ENCODE measurements at places on chromosomes 2 and 18. TPM values are rescaled to one million over a fixed set of nuclear protein-coding genes. Genes with fewer than 3 reads are reported as not detected.

DNA sequence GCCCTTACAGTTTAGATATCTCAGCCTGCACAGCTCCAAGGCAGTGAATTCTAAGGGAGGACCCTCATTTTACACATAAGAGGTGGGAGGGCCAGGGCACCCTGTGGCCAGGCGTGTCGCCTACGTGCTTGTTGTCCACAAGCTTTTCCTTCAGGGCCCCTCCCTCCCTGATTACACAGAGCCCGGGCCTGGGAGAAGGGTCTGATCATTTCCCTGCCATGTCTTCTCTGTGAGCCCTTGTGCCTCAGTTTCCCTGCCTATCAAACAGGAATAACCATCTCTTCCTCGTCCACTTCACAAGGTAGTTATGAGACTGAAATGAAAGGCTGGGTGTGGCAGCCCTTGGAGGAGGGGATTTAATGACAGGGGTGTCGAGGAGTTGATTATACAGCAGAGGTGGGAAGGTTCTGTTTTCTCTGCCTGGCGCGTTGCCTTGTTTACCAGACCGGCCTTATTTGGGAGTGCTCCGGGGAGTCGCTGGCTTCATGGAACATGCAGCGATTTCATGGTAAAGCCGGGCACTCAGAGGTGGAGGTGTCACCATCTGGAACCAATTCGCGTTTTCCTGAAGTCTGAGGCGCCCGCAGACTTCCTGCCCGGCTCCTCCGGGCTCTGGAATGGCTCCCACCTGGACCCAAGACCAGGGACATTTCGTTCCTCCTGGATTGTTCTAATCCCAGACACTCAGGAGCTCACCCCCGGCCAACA, 208.9 kb downstream of the KLHL29 start:
- no peaks in the 10 kb centered on the region for H3K27me3 ChIP-seq
- H3K36me3 ChIP-seq: no peaks in the 10 kb centered on the region
- DNase-seq: no peak
- H3K4me1 ChIP-seq: no peaks in the 10 kb centered on the region
- H3K4me3 ChIP-seq: no peak overlapping the region

- peaks cover 8% of the 10 kb centered on the region for H3K4me1 ChIP-seq
- H3K27me3 ChIP-seq: peaks cover 4% of the 10 kb centered on the region
- H3K4me3 ChIP-seq: no peak overlapping the region
- H3K36me3 ChIP-seq: no peaks in the 10 kb centered on the region
- peak overlapping the region; percentile 5 for H3K27ac ChIP-seq
These were observed 635.1 kb upstream of the SLC39A10 start for GRCh38 chr2:195021711-195022507.

GRCh38 chr2:19866771-19867170, 35.0 kb downstream of the TTC32 start:
- peaks cover 1% of the 10 kb centered on the region for H3K27me3 ChIP-seq
- H3K36me3 ChIP-seq: no peaks in the 10 kb centered on the region
- H3K4me3 ChIP-seq: no peak overlapping the region
- DNase-seq: no peak
- H3K4me1 ChIP-seq: peaks cover 21% of the 10 kb centered on the region
- no peak overlapping the region for H3K27ac ChIP-seq

DNA sequence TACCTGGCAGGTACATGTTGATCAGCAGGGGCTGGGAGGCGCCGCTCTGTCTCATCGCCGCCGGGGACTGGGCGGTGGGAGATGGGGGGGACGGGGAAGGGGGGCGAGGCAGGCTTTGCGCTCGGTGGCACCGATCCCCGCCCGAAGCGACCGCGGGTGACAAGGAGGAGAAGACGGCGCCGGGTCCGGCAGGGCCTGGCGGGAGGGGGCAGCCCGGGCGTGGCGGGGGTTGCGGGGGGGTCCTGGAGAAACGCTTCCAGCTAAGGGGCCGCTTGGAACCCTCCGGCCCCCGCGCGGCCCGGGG, at the start of gene FEV:
Gene FEV (minus strand): TSS at position 164 of the 304 bp plus-strand sequence. CDS start 109 bp downstream, at position 55.
- no peak for DNase-seq
- no peak within 1 kb of the TSS for H3K27ac ChIP-seq
- peak within 1 kb of the TSS; percentile 16 for H3K4me3 ChIP-seq

GRCh38 chr2:225608136-225608535, 208.6 kb downstream of the NYAP2 start:
- no peaks in the 10 kb centered on the region for H3K4me1 ChIP-seq
- H3K4me3 ChIP-seq: no peak overlapping the region
- DNase-seq: no peak
- H3K27ac ChIP-seq: no peak overlapping the region
- no peaks in the 10 kb centered on the region for H3K36me3 ChIP-seq
- H3K27me3 ChIP-seq: peaks cover 1% of the 10 kb centered on the region

DNA sequence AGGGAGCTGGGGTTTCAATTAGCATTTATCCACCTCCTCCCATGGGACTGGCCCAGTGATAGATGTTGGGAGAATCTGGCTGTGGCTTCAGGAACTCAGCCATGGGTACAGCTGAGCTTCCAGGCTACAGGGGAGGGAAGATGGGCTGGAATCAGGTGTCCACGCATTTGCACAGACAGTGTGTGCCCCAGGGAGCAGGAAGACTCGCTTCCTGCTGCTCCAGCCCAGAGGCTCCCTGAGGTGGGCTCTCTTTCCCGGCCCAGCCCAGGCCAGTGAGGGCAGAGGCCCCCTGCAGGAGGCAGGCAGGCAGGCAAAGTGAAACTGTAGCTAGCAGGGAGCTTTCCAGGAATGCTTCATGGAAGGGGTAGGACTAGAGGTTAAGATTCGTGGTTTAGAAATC, 28.7 kb downstream of the DYSF start:
- H3K4me1 ChIP-seq: no peaks in the 10 kb centered on the region
- peaks cover 1% of the 10 kb centered on the region for H3K27me3 ChIP-seq
- H3K27ac ChIP-seq: no peak overlapping the region

DNA sequence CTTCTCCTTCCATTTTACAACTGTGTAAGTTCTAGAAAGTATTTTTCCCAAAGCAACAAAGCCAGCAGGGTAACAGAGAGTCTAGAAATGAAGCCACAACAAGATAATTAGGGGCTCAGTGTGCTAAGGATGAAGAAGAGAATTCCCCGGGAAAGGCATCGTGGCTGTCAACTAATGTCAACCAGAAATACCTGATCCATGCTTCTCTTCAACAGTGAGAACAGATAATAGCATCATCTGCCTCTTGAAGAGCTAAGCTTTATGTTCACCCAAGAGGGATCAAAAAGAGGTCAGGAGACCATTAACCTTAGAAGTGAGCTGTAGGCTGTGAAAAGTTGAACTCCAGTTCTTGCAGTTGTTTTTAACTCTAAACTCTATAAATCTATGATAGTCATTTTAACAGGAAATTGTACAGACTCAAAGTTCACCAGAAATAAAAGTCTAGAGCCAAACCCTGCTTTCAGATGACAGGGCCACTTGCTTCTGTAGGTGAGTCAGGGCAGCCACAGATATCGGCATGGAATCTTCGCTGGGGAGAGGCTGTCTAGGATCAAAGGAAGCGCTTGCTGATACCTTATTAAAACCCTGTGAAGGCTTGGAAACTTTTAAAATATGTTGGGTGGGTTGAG, 540.7 kb upstream of the ID2 start:
- no peak overlapping the region for H3K4me3 ChIP-seq
- DNase-seq: no peak
- H3K36me3 ChIP-seq: no peaks in the 10 kb centered on the region
- peaks cover 10% of the 10 kb centered on the region for H3K4me1 ChIP-seq
- no peak overlapping the region for H3K27ac ChIP-seq
- no peaks in the 10 kb centered on the region for H3K27me3 ChIP-seq

DNA sequence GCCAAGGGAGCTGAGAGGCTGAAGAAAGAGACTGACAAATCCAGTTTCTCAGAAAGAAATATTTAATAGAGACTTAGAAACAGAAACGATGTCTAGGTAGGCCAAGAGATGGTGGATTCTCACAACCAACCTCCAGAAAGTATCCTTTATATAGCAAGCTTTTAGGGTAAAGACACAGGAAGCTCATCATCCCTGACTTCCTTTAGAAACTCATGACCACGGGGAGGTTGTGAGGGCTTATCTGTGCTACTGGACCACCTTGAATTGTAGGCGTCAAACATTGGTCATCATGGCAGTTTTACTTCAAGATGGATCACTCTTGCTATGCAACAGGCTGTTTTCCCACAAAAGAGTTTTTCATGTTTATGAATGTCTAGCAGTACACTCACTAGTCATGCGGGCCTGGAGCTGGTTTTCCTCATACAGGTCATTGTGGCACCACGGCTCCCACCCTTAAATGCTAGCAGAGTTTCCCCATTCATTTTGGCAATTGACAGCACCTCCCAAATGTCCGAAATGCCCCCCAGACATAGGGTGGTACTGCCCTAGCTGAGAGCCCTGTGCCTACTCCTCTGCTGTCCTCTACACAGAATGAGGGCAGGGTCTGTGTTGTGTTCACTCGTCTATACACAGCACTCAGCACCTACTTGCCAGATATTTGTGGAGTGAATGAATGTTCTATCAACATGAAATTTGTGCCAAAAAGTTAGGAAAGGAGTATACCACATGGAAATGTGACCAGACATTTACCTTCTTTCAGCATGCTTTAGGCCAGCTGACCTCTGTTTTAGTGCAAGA, 89.0 kb downstream of the TMEM247 start:
- H3K27ac ChIP-seq: no peak overlapping the region
- no peak for DNase-seq
- no peak overlapping the region for H3K4me3 ChIP-seq
- H3K27me3 ChIP-seq: no peaks in the 10 kb centered on the region
- no peaks in the 10 kb centered on the region for H3K4me1 ChIP-seq

GRCh38 chr18:53531896-53532295, 692.6 kb downstream of the MBD2 start:
- H3K27ac ChIP-seq: no peak overlapping the region
- H3K4me3 ChIP-seq: no peak overlapping the region
- no peaks in the 10 kb centered on the region for H3K4me1 ChIP-seq
- no peaks in the 10 kb centered on the region for H3K36me3 ChIP-seq
- H3K27me3 ChIP-seq: no peaks in the 10 kb centered on the region
- DNase-seq: no peak

- no peaks in the 10 kb centered on the region for H3K4me1 ChIP-seq
- no peak for DNase-seq
- H3K27ac ChIP-seq: no peak overlapping the region
- peaks cover 6% of the 10 kb centered on the region for H3K36me3 ChIP-seq
These were observed 43.4 kb downstream of the FAM98A start for GRCh38 chr2:33555681-33556080.

DNA sequence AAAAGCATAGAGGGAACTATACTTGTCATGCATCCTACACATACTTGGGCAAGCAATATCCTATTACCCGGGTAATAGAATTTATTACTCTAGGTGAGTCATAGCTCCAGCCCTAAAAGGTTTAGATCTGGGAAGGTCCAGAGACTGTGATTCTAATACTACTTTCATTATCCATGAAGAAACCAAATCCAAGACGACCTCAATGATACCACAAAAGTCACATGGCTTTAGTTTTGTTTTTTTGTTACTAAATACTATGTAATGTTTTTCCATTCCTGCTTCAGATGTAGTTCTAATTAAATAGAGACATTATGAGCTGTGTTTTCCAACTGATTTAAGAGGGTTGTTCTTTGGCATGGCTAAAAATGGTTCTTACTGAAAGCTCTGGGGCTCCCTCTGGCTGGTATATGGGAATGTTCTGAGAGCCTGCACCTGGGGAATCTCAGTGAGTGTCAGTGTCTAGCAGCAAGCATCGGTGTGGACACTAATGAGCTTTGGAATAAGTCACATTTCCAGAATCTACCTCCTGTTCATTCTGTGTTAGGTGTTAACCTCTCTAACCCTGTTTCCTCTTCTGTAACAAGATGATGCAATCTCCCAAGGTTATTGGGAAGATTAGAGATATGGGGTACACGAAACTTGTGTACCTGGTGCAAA, 20.5 kb upstream of the IL1RL2 start:
- H3K4me3 ChIP-seq: no peak overlapping the region
- H3K36me3 ChIP-seq: peaks cover 24% of the 10 kb centered on the region
- no peak overlapping the region for H3K27ac ChIP-seq
- H3K4me1 ChIP-seq: peaks cover 5% of the 10 kb centered on the region
- H3K27me3 ChIP-seq: no peaks in the 10 kb centered on the region
- DNase-seq: no peak

DNA sequence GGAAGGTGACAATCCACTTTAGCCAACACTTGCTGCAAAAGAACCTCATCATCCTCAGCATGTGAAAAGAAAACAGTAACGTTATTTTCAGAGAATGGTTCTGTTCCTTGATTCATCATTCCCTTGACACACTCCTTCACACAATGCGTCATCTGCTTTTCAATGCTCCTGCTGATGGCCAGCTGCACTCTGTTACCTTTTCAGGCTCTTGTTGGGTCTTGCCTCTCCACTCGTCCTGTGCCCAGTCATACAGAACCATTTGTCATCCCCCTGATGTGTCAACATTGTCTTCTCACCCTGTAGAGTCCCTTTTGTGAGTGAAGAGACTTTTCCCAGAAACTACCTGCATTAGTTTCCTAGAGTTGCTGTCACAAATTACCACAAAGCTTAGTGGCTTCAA, 12.2 kb upstream of the DTNA start:
- H3K27me3 ChIP-seq: no peaks in the 10 kb centered on the region
- no peak overlapping the region for H3K27ac ChIP-seq
- H3K36me3 ChIP-seq: no peaks in the 10 kb centered on the region

GRCh38 chr2:159614534-159615366, 1.6 kb downstream of the BAZ2B start:
- no peak overlapping the region for H3K27ac ChIP-seq
- peak overlapping the region; percentile 82 for H3K4me3 ChIP-seq

- H3K27me3 ChIP-seq: peaks cover 13% of the 10 kb centered on the region
- H3K27ac ChIP-seq: no peak overlapping the region
- peaks cover 4% of the 10 kb centered on the region for H3K4me1 ChIP-seq
- H3K36me3 ChIP-seq: no peaks in the 10 kb centered on the region
- no peak for DNase-seq
These were observed 1.3 kb upstream of the FIGN start for GRCh38 chr2:163737190-163737439.

DNA sequence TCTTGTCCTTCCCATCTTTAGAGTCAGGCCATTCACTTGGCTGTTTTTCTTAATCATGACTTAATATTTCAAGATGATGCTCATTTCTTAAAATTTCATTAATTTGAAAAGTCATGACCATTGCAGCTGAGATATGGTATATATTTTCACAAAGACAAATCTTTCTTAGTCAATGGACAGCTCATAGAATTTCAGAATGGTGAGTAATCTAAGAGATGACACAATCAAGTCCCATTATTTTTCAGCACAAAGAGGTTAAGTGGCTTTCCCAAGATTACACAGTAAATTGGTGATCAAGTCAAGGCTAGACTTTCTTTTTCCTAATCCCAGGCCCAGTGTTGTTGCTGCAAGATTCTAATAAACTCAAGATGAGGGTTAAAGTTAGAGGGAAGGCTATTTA, 34.4 kb upstream of the NT5C1B start:
- H3K27ac ChIP-seq: no peak overlapping the region
- H3K4me3 ChIP-seq: no peak overlapping the region
- no peaks in the 10 kb centered on the region for H3K4me1 ChIP-seq
- no peaks in the 10 kb centered on the region for H3K27me3 ChIP-seq

GRCh38 chr18:3266062-3266608, 4.2 kb downstream of the MYL12B start:
- no peak overlapping the region for H3K4me3 ChIP-seq
- peaks cover 5% of the 10 kb centered on the region for H3K36me3 ChIP-seq
- H3K4me1 ChIP-seq: peaks cover 72% of the 10 kb centered on the region
- no peak for DNase-seq

- no peak overlapping the region for H3K4me3 ChIP-seq
- no peaks in the 10 kb centered on the region for H3K36me3 ChIP-seq
- peak; percentile 66 for DNase-seq
- H3K4me1 ChIP-seq: no peaks in the 10 kb centered on the region
- peaks cover 5% of the 10 kb centered on the region for H3K27me3 ChIP-seq
These were observed 26.8 kb downstream of the MPHOSPH10 start for GRCh38 chr2:71157124-71157793.

SLC5A6 gene
- total RNA-seq: 30.2 TPM

FANCL gene
- 24.2 TPM for total RNA-seq

CREG2 gene
- total RNA-seq: not detected

KDM3A gene
- total RNA-seq: 64.9 TPM

STRN gene
- total RNA-seq: 22.3 TPM

ALLC gene
- total RNA-seq: not detected

MOB4 gene
- 19.5 TPM for total RNA-seq

IL36A gene
- total RNA-seq: not detected

ATP6V1B1 gene
- total RNA-seq: not detected
